ENCODE measurements at places on chromosomes 4 and X.

DNA sequence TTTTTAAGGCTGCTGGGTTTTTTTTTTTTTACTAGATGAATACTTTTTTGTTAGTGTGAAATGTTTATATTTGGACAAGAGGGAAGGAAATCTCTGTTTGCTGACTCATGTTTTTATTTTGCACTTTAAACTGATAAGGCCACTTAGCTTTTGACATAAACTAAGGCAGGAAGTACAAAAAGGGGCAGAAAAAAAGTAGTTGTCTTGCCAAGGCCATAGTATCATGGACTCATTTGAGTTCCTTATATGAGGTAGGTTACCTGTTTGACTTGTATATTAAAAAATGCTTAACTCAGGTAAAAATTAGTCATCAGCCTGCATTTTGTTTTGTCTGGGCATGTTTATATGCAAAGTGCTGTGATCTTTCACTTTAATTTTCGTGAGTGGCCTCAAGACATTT, 26.0 kb downstream of the SMAD1 start:
- DNase-seq = no peak

GRCh38 chrX:41337140-41337539, 3.2 kb downstream of the DDX3X start:
- DNase-seq = no peak

GRCh38 chrX:12401252-12401651, 263.0 kb downstream of the FRMPD4 start:
- DNase-seq = no peak

DNA sequence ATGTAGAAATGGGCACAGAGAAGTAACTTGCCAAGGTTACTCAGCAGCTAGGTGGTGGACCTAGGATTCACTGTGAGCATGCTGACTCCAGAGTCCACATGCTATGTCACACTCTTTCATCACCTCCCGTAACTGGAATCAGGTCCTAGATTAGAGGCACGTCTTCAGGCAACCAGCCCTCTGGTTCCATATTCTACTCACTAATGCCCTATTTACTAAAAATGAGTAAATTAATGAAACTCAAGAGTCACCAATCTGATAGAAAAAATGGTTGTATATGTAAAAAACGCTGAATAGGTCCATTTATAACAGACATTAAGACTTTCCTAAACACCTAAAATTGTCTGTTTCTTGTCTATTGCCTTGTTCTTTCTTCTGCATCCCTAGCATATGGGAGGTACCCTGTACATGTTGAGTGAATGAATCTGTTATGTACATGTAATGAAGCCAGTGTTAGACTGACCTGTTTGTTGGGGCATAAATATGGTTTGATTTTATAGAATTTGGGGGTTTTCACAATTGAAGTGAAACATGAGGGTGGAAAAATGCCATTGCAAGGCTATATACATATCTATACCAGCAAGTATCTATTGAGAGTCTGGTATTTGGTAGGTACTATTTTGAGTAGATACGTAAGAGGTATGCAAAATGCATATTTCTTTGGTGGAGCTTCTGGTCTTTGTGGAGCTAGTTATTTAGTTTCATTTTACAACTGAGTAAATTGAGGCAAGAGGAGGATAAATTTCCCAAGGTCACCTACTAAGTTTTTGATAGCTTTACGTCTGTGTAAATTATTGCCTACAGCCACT, 7.5 kb upstream of the RUFY3 start:
- no peak for DNase-seq

GRCh38 chr4:98516042-98516440, 142.4 kb downstream of the TSPAN5 start:
- DNase-seq = no peak

DNA sequence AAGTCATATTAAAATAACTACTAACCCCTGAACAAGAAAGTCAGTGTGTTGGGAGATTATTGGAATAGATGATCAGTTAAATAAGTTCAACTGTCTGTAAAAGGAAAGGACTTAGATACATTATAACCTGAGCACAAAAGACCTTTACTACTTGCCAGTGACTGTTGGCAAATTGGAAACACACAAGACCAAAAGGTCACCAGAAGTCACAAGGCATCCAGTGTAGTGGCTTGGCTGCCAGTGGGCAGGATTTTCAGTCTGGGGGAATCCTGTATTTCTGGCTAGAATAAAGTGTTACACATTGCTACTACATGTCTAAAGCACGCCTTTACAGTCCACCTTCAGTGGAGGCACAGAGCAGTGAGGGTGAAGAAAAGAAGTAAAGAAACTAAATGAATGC, 108.3 kb upstream of the AR start:
- no peak for DNase-seq

DNA sequence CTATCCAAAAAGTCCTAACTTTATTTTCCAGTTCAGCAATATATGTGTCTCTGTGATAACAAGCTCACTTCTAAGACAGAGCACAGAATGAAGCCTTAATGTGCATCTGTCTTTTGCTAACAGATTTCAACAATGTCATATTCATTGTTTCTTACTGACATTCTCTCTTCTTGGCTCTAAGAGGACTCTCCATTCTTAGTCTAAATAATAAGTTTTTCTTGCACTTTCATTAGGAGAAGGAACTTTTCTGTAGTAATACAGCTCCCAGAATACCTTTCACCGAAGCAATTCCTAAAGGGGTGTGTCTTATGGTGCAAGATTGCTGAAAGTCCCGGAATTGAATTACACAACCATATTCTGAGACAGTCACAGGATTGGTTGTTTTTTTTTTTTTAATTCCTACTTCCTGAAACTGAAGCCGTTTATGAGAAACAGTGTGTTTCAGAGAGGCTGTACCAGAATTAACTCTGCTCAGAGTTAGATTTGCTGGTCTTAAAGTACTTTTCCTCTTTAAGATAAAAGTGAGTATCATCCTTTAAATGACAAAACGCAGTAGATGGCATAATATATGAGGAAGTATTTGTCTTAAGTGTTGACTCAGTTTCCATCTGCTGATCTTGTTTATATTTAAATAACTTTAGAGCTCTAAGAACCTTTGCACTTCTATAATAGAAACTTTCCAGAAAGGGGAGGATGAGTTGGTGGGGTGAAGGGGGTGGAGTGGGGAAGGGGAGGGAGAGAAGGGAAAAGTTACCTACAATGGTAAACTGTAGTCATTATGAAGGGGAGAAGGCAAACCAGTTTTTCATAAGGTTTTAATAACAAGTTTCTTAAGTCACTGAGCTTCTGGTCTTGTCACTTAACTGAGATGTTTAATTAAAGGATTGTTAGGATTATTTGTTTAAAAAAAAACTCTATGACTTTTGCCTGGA, at the start of gene ALPK1:
Gene ALPK1, plus strand, starts transcription at position 421 of the 932 bp plus-strand sequence.
- no peak for DNase-seq

GRCh38 chr4:159487284-159487747, 384.4 kb downstream of the RAPGEF2 start:
- no peak for DNase-seq

- DNase-seq = no peak
Measured at GRCh38 chrX:482702-483203, 96.0 kb upstream of the PPP2R3B start.

GRCh38 chr4:10045481-10045880, 24.2 kb upstream of the SLC2A9 start:
- DNase-seq = no peak

GRCh38 chr4:142697320-142697719, 148.8 kb downstream of the INPP4B start:
- no peak for DNase-seq

GRCh38 chr4:140884431-140885058, 128.4 kb upstream of the TBC1D9 start:
- DNase-seq = no peak

- no peak for DNase-seq
Measured at GRCh38 chrX:118250445-118250844, 95.5 kb upstream of the WDR44 start.

DNA sequence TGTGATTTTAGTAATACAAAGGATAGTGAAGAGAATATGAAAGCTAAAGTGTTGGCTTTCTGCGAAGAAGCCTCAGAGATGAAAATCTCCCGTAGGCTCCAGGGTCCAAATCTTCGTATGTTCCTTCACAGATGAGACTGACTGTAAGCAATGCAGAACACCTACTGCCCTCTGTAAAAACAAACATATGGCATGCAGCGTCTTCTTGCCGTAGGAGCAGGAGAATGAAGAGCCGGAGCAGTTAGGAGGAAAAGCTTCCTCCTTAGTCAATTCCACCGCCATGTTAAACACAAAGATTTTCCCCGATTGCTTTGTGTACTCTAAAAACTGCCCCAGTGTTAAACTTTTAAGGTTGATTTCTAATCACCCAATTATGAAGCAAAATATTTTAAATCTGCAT, 22.5 kb downstream of the RWDD4 start:
- no peak for DNase-seq

DNA sequence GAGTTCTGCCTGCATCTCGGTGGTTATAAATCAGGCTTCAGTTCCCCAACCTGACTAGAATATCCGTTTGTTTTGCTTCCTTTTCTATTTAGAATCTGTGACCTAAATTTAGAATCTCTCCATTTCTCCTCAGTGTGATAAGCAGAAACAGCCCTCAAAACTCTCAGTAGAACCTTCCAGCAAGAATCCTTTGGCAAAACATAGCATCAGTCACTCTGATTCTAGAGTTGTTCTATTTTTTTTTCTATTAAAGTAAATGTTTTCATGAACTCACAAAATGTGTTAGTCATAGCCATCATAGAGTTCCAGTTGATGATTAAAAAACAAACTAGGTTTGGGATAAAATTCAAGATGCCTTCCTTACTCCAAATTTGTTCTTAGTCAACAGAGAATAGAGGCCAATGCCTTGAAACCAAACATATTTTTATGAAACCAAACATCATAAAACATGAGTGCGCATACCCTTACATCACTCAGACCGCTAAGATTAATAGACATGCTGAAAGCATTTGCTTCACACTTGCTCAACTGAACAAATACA, 13.2 kb upstream of the C1QTNF7 start:
- DNase-seq = no peak

DNA sequence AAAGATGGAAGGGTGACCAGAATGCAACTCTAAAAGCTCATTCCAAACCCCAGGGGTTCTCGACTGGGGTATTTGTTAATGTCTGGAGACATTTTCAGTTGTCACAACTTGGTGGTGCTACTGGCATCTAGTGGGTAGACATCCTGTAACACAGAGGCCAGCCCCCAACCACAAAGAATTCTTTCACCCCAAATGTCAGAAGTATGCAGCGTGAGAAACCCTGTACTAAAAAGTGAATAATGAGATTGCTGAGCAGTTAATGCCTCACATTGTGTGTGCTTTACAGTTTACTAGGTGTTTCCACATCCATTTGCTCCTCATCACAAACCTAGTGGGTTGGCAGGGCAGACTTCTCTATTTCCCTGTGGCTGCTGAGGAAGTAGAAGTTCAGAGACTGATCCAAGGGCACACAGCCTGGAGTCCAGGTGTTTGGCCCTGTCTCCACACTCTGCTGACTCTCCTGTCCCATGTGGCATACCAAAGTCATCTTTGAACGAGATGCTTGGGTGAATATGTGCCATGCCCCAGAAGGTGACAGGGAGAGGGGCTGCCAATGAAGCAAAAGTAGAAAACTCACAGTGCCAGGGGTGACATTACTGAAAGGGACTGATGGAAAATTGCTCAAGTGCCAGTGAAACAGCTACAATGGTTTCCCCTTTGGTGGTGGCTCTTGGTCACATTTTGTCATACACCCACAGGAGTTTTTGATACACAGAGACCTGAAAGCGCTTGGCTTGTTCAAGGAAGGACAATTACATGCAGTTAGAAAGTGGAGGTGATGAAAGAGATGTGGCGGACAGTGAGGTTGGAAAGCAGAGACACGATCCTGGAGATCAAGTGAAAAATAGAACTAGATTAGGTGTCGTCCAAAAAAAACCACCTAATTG, 10.1 kb upstream of the TMEM154 start:
- DNase-seq = no peak

- no peak for DNase-seq
Measured at GRCh38 chr4:113462286-113462685, 299.3 kb downstream of the CAMK2D start.
